GM20000 (cell line): ENCODE measurements at places on chromosomes 1 and 21.

GRCh38 chr1:121586369-121587229 is 401.8 kb downstream of the SRGAP2C start:
- DNase-seq: no peak

GRCh38 chr1:176786274-176786673 is 323.3 kb downstream of the PAPPA2 start:
- DNase-seq: no peak

DNA sequence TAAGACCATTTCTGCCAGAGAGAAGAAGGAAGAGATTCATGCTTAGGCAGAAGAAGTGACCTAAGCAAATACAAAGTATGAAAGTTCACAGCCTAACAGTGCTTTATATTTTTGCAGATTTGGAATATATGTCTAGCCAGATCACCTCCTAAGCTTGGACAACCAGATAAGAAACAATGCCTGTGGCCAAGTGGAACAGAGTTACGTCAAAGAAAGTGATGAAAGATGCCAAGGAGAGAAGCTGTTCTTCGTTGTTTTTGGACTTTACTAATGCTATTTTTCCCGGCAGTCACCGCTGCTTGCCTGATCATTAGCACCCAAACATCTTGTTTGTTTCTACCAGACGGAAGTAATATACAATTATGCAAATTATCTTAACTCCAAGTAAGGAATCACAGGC is 489.2 kb upstream of the C1orf87 start:
- no peak for DNase-seq

DNA sequence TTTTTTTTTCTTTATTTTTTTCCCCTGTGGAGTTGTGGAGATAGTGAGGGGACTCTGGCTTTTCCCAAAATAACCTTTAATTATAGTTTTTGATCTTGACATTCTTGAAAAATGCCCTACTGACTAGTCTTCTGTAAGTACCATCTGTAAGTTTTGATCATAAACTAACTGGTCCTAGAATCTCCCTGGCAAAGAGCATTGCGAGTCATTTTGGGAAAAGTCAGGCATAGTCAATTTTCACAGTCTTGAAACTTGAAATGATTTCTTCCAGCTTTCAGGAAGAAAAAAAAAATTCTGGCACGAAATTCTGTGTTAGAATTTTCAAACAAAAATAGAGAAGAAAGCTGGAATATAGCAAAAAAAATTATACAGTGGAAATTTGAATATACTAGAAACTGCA is 181.2 kb upstream of the SNX7 start:
- no peak for DNase-seq

- DNase-seq: no peak
Observed at GRCh38 chr1:2087766-2088165, 37.6 kb downstream of the PRKCZ start.

- no peak for DNase-seq
Observed at GRCh38 chr1:227736814-227737432, 1.7 kb downstream of the SNAP47 start.

GRCh38 chr1:194517567-194517966 is 1331.2 kb upstream of the B3GALT2 start:
- DNase-seq: no peak
